ENCODE measurements at places on chromosomes 16 and 17.

GRCh38 chr17:28369684-28370034, 448 bp downstream of the VTN start:
- DNase-seq = no peak

DNA sequence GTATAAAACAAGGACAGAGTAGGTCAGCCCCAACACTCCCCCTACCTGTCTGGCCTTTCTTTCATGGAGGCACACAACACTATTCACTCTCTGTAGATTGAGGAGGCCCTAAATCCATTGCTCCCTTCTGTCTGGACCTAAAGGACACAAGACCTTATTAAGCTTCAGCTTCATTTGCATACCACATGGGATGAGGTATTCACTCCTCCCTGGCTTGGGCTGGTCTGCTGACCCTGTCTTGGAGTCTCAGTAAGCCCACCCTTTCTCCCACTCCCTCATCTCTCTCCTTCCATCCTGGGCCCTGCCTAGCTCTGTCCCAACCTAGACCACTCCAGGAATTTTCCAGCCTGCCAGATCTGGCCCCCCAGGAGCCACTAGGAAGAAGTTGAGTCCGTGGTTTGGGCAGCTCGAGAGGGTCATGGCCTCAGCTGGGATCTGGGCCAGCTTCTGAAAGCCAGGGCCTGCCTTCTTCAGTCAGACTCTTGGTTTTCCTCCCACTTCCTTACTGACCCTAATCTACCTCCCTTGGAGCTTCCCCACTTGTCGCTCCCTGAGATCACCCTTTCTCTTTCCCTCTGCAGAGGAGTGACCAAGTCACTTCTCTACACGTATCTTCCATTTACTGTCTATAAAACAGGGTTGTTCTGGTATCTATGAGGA, 6.5 kb upstream of the LLGL1 start:
- no peak for DNase-seq

DNA sequence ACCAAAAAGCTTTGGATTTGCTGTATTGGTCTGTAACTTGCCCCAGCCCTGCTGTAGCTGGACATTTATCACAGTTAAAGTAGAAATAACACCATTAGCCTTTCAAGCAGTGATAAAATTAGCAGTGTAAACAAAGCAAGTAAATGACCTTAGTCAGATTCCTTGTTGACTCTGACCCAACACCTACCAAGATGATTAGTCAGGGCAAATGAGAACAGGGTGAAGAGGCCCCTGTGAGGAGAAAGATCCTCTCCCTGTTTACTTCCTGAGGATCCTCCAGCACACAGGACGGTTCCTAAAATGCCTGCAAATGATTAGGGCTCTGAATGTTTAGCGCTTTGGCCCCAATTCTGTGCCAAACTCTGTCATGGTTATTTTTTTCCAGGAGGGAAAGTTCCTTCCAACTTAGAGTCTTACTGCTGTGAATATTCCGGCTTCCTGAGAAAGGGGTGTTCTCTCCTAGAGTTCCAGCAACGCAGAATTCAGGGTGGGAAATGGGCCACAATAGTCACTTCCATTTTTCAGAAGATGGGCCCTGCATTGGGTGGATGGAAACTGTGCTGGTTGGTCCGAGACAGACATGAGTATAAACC, 259.0 kb upstream of the MYOCD start:
- no peak for DNase-seq

GRCh38 chr17:41383690-41384089, 1.6 kb upstream of the KRT34 start:
- no peak for DNase-seq

- no peak for DNase-seq
Observed at GRCh38 chr16:3640632-3641501, 13.6 kb upstream of the DNASE1 start.

Measured in activated CD4-positive, alpha-beta T cell treated with anti-CD3 and anti-CD28 coated beads, Interleukin-10, Interleukin-2, amounts not matched to agents 100 ng/mL and 50 ng/mL, durations not matched to agents 16 hours and 8 hours (primary cell).